ENCODE measurements at places on chromosomes 12 and 14.

GRCh38 chr14:102731871-102732800, 45.1 kb upstream of the TRAF3 start:
- no peak for DNase-seq

GRCh38 chr12:4279198-4279690, 5.7 kb downstream of the CCND2 start:
- DNase-seq: no peak

- peak; percentile 64 for DNase-seq
Measured at GRCh38 chr12:111812881-111813741, 28.9 kb upstream of the MAPKAPK5 start.

DNA sequence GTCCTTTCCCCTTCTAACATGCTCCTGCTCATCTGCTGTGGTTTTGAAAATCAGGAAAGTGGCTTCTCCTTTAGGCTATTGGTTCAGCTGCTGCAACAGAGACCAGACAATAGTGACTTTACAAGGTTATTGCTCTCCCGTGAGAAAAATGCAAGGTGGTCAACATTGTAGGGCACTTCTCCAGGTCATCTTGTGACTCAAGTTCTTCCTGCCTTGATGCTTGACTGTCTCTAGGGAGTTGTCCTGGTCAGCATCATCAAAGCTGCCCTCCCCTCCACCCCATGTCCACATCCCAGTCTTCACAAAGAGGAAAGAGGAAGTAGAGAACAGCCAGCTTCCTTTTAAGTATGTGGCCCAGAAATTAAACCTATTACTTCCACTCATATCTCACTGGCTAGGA, 3.9 kb upstream of the TMEM63C start:
- DNase-seq: no peak

- DNase-seq: peak; percentile 61
Measured at GRCh38 chr14:73754911-73755360, 40.8 kb upstream of the PNMA1 start.

- DNase-seq: no peak
Measured at GRCh38 chr12:74535536-74535935, 2.1 kb upstream of the ATXN7L3B start.

All from skin of body (tissue), 3 donors.